Stimulated activated CD4-positive, alpha-beta T cell treated with anti-CD3 and anti-CD28 coated beads, Interleukin-15, amount 100 ng/mL, for 1 hour (primary cell): ENCODE measurements at places on chromosomes 7 and 10.

GRCh38 chr7:3942816-3943745 lies 642.0 kb downstream of the SDK1 start:
- DNase-seq: no peak

GRCh38 chr7:25456467-25457171 lies 228.3 kb upstream of the NPVF start:
- no peak for DNase-seq

GRCh38 chr10:110016039-110016438 lies 8.3 kb downstream of the ADD3 start:
- no peak for DNase-seq

DNA sequence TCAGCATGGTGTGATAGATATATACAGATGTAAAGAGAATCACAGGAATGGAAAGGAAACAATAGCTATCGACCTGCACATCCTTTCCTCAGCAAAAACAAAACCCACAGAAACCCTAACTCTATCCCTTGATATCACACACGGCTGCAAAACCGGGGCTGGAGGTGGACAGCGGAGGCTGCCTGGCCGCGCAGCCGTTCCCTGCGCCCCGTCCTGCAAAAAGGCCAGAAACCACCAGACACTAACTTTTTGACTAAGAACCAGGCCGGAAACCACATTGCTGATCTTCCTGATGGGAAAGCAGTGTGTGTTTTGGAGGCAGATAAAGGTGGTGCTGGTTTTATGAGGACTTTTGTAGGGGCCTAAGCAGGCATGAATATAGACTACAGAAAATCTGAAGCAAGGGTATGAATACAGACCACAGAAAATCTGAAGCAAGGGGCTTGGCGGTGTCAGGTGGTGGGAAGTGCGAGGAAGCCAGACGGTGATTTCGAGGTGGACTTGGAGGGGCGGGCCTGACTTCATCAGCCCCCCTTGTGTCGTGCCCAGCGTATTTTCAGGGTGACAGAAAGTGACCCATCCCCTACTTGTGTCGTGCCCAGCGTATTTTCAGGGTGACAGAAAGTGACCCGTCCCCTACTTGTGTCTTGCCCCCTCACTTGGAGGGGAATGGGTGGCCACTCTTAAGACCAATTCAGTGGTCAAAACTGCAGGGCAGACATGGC lies 123.3 kb downstream of the WDR37 start:
- DNase-seq: no peak

- no peak for DNase-seq
Observed at GRCh38 chr10:22894714-22895113, 33.1 kb upstream of the ARMC3 start.

DNA sequence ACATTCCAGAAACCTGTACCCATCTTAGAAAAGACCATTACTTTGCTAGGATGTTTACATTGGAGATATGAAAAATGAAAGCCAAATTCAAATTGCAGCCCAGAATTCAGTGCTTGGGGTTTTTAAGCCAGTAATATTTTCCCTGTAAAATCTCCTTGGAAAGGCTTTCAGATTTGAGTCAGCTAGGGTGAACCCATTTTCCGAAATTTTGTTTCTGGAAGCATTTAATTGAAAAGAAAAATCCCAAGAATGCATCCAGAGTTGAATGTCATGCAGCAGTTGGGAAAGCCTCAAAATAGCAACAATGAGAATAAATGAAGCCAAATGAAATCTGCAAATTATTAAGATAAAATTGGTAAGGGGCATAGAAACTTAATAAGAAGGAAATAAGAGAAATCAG lies 106.4 kb downstream of the BMPER start:
- no peak for DNase-seq

DNA sequence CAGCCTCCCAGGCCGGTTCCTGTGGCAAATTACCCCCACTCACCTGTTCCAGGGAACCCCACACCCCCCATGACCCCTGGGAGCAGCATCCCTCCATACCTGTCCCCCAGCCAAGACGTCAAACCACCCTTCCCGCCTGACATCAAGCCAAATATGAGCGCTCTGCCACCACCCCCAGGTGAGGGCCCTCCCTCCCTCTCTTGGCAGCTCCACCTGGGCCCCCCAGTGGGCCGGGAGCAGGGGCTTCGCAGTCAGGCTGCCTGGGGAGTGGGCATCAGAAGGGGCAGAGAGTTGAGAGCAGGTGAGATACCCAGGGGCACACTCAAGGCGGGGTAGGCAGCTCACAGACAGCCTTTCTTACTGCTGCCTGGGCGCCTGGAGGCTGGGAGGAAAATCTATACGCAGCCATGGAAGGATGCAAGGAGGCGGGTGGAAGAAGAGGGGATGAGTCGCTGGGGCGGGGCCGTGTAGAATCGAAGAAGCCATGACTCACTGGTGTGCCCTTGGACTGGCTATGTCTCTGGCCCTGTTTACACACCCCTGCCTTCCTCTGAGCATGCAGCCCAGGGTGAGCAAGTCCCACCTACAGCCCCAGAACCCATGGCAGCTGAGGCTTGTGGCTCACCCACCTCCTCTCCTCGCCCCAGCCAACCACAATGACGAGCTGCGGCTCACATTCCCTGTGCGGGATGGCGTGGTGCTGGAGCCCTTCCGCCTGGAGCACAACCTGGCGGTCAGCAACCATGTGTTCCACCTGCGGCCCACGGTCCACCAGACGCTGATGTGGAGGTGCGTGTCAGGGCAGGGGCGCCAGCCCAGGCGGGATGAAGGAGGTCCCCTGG lies 48.6 kb upstream of the PPIF start:
- DNase-seq: no peak

- DNase-seq: no peak
Observed at GRCh38 chr10:121709675-121710073, 111.4 kb upstream of the FGFR2 start.

GRCh38 chr10:7322623-7323022 lies 88.2 kb downstream of the SFMBT2 start:
- no peak for DNase-seq

GRCh38 chr10:108031505-108031904 lies 867.0 kb upstream of the SORCS1 start:
- DNase-seq: no peak

DNA sequence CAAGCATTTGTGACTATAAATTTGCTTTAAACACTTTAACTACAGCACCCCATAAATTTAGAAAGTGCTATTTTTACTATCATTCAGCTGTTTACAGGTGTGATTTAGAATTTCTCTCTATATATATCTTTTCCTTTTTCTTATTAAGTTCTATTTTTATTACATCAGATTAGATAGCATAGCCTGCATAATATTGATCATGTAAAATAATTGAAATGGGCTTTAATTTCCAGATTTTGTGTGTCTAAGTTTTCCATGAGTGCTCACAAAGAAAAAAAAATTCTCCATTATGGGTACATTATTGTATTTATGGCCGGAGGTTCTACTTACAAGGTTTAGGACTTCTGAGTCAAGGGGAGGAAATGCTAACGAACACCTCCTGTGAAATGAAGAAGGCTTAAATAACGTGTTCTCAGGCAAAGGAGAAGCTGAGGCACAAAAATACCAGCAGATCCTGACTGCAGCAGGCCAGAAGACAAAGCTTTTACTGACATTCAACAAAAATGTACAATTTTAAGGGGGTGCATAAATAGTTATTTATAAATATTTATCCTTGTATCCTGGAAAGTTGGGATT lies 114.2 kb downstream of the RNF133 start:
- no peak for DNase-seq

DNA sequence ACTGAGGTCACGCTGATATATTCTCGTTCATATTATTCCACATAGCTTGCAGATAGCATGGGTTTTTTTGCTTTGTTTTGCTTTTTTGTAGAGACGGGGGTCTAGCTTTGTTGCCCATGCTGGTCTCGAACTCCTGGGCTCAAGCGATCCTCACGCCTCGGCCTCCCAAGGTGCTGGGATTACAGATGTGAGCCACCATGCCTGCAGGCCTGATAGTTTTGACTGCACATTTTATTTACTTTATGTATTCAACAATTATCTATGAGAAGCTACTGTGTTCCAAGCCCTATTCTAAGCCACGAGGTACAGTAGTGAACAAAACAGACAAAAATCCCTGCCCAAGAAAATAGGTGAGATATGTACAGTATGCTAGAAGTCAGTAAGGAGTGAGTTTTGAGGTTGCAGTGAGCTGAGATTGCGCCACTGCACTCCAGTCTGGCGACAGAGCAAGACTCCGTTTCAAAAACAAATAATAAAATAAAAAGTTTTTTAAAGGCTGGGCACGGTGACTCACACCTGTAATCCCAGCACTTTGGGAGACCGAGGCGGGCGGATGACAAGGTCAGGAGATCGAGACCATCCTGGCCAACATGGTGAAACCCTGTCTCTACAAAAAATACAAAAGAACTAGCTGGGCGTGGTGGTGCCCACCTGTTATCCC lies 1.3 kb upstream of the YWHAG start:
- DNase-seq: no peak

DNA sequence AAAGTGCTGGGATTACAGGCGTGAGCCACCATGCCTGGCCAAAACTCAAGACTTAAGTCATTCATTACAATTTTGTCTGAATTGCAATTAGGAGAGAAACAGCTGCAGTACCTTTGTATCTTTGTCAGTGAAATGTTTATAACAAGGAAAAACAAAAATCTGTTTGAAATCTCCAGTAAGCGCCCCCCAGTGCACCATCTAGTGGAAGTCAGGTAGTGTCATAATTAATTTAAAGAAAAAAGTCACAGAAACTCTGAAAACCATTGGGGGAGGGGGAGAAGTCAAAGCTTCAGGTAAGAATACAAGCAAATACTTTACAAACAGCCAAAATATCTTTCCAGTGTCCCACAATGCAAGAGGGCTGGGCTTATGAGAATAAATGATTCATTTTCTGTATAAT lies 2.8 kb downstream of the MPP7 start:
- no peak for DNase-seq

- no peak for DNase-seq
Observed at GRCh38 chr7:47690902-47691558, 109.1 kb upstream of the TNS3 start.

DNA sequence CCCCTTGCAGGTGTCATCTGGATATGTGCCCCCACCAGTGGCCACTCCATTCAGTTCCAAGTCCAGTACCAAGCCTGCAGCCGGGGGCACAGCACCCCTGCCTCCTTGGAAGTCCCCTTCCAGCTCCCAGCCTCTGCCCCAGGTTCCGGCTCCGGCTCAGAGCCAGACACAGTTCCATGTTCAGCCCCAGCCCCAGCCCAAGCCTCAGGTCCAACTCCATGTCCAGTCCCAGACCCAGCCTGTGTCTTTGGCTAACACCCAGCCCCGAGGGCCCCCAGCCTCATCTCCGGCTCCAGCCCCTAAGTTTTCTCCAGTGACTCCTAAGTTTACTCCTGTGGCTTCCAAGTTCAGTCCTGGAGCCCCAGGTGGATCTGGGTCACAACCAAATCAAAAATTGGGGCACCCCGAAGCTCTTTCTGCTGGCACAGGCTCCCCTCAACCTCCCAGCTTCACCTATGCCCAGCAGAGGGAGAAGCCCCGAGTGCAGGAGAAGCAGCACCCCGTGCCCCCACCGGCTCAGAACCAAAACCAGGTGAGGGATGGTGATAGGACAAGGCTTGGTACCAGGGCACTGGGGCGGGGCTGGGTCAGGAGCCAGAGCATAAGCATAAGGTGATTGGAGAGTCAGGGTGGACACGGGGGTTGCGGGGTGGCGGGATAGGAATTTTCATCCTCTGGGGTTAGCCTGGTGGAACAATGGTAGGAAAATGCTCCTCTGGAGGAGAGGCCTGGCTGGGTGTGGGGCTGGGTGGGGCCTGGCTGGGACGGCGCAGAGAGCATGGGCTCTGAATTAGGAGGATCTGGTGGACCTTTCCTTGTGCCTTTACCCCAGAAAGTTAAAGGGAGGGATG lies 1.9 kb downstream of the ZYX start:
- DNase-seq: no peak

DNA sequence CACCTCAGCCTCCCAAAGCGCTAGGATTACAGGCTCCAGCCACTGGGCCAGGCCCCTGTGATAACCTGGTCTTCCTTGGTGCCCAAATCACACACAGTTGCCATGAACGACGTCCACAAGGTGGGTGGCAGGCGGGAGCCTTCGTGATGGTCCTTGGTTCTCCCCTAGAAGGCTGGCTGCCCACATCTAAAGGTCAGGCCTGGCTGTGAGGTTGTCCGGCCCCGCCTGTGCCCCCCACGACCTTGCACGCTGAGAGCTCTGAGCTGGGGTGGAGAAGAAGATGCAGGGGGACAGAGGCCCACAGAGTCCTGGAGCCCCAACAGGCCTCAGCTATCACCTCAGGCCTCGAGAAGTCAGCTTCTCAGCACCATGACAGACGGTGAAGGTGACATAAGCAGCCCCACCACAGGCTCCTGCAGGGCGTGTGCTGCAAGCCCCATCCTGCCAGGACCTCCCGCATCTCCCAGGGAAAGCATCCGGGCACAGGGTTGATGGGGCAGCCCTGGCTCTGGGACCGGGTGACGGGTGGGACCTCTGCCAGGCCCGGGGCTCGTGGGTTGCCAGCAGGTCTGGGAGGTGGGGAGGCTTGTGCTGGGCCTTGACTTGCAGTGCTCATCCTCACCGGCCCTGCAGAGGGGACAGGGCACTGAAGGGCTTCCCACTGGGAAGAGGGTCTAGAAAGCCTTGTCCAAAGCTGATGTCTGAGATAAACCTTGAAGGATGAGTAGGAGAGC lies 217.4 kb downstream of the WDR37 start:
- DNase-seq: no peak

DNA sequence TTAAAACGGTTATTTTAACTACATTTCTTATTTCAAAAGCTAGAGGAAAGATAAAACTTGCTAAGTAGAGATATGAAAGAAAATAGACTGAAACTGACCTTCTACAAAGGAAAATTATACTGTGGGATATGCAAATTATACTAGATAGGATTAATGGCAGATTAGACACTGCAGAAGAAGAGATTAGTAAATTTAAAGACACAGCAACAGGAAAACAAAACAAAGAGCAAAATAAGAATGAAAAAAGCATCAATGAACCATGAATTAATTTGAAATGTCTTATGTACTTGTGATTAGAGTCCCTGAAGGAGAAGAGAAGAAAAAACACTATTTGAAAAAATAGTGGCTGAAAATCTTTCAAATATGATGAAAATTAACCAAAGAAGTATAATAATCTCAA lies 52.3 kb downstream of the RNF32 start:
- no peak for DNase-seq

GRCh38 chr7:70472601-70473237 lies 659.2 kb upstream of the GALNT17 start:
- DNase-seq: no peak

DNA sequence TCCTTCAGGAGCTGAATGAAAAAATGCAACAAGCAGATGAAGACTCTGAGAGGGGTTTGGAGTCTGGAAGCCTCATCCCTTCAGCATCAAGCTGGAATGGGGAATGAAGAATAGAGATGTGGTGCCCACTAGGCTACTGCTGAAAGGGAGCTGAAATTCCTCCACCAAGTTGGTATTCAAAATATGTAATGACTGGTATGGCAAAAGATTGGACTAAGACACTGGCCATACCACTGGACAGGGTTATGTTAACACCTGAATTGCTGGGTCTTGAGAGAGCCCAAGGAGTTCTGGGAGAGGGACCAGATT lies 5.4 kb downstream of the IFIT2 start:
- no peak for DNase-seq
